Endothelial cell (in vitro differentiated cells): ENCODE measurements at places on chromosomes 11 and 22. TPM values are rescaled to one million over a fixed set of nuclear protein-coding genes. Genes with fewer than 3 reads are reported as not detected.

TMEM86A gene
- 3.9 TPM for total RNA-seq

- DNase-seq = peak; percentile 31
- no peaks in the 10 kb centered on the region for H3K36me3 ChIP-seq
- H3K27me3 ChIP-seq = no peaks in the 10 kb centered on the region
- no peak overlapping the region for H3K27ac ChIP-seq
Observed at GRCh38 chr11:77557553-77557952, 32.2 kb upstream of the AQP11 start.

GRCh38 chr11:124832571-124832970 is 32.4 kb upstream of the MSANTD2 start:
- no peaks in the 10 kb centered on the region for H3K27me3 ChIP-seq
- H3K27ac ChIP-seq = no peak overlapping the region
- no peak for DNase-seq
- H3K4me1 ChIP-seq = peaks cover 5% of the 10 kb centered on the region

DNA sequence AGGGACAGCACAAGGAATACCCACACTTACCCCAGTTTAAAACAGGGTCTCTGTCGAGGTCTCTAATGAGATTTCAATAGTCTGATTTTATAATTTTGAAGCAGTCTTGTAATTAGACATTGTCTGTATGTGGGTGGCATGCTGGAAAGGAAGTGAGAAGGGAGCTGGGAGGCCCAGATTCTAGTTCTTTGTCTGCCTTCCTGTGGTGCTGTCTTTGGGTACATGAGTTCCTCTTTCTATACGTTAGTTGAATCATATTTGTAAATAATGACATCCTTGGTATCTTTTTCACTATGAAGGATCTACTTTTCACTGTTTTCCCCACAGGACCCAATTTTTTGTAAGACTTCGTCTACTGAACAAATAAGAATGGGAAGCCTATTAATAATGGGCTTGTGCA is 42.0 kb upstream of the TENM4 start:
- no peak overlapping the region for H3K4me3 ChIP-seq
- peaks cover 3% of the 10 kb centered on the region for H3K27me3 ChIP-seq
- H3K4me1 ChIP-seq = no peaks in the 10 kb centered on the region
- H3K36me3 ChIP-seq = no peaks in the 10 kb centered on the region
- H3K27ac ChIP-seq = no peak overlapping the region

C2CD2L gene
- total RNA-seq = 11.7 TPM

- no peaks in the 10 kb centered on the region for H3K27me3 ChIP-seq
- no peak for DNase-seq
- no peak overlapping the region for H3K4me3 ChIP-seq
- no peaks in the 10 kb centered on the region for H3K36me3 ChIP-seq
- H3K4me1 ChIP-seq = no peaks in the 10 kb centered on the region
- H3K27ac ChIP-seq = no peak overlapping the region
Observed at GRCh38 chr11:131486937-131487635, 116.7 kb downstream of the NTM start.

PTPRCAP gene
- total RNA-seq = 12.9 TPM

DNA sequence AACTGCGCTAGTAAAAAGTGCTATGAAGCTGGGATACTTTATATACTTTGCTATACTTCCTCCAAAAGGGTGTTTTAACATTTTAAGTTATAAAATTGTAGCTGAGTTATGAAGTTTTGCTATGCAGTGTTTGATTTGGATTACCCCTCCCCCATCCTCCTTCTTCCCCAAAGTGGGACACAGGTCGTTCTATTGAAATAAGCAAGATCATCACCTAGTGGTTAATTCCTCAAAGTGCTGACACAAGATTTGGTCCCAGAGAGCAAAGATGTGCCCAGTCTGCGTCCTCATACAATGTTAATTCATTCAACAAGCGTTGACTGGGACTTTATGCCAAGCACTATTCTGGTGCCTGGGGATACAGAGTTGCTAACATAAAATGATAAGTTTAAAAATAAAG is 78.5 kb downstream of the SPON1 start:
- DNase-seq = no peak
- no peak overlapping the region for H3K4me3 ChIP-seq
- no peaks in the 10 kb centered on the region for H3K27me3 ChIP-seq
- peaks cover 15% of the 10 kb centered on the region for H3K36me3 ChIP-seq
- no peak overlapping the region for H3K27ac ChIP-seq
